ENCODE measurements at places on chromosomes 11 and 22.

GRCh38 chr11:118522571-118523072 lies 4.7 kb upstream of the TTC36 start:
- DNase-seq, result peak; percentile 32

DNA sequence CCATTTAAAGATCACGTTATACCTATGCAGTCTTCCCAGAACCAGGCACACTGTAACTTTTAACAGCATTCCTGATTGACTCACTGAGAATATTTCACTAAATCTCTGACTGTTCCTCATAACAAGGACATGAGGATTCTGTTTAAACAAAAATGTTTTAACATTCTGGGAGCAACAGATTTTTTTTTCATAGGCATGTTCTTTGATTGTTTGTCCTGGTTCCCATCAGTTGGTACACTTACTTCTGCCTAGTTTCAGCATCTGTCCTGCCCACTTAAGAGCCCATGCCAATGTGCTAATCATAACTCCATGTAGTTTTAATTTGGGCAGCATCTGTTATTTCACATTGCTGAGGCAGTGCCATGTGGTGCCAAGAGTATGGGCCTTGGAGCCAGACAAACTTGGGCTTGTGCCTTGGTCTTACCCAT lies 138.5 kb upstream of the CTSC start:
- DNase-seq, result no peak

DNA sequence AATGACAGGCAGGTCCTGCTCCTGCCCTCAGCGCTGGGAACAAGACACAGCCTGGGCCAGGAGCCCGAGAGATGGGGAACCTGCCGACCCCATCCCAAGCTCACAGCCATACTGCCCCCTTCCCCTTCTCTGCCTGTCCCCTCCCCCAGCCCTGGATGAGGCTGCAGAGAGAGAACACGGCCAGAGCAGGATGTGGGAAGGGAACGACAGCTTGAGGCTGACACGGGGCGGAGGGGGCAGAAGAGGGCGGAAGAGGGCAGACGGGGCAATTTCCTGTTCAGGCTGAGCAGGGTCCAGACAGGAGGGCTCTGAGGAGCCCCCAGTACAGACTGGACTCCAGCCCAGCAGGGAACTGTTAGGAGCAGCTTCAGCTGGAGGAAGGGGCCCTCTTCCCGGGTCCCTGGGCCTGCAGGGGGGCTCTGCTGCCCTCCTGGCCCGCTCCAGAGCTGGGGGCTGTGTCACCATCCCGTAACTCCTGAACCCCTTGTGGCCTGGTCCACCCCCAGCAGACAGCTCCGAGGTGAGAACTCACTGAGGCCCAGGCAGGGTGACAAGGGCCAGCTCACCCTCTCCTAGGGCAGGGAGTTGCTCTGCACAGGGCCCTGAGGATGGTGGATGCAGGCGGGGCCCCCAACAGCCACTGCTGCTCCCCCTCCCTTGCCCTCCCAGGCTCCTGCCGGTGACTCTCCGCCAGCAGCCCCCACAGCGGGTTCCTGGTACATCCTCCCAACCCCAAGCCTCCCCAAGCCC lies 5.7 kb downstream of the CTSD start:
- no peak for DNase-seq

GRCh38 chr11:91296629-91297028 lies 928.0 kb upstream of the FAT3 start:
- no peak for DNase-seq

DNA sequence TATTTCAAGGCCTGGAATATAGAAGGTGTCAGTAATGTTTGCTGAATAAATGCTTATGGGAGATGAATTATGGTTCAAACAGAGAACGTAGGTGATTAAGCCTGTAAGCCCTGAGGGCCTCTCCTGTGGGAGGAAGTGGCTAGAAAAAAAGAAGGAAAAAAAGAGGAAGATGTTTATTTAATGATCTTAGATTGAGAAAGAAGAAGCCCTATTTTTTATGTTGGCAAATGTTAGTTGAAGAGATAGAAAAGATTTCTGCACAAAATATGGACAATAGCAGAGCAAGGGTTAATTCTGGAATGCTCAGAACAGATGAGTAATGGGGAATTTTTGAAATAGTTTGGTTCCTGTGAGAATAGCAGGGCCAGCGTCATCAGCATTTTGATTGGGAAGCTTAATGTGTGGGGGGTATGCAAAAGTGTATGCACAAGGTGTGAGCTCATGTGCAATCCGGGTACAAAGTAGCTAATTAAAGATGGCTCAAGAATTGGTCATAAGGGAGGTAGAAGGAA lies 95.7 kb downstream of the TEAD1 start:
- DNase-seq, result no peak

- no peak for DNase-seq
Measured at GRCh38 chr11:86687185-86687778, 14.9 kb upstream of the ME3 start.

DNA sequence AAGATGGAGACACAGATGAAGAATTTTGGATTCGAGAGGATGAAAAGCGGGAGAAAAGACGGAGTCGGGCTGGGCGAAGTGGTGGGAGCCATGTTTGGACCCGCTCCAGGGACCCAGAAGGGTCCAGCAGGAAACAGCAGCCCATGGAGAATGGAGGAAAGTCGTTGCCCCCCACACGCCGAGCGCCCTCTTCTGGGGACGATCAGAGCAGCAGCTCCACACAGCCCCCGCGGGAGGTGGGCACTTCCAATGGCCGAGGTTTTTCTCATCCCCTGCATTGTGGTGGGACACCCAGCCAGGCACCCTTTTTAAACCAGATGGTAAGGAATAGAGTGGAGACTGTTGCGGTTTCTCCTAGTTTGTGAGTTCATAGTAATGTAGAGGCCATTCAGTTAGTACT lies 22.8 kb upstream of the SLC25A18 start:
- peak; percentile 14 for DNase-seq

GRCh38 chr11:8002676-8003075 lies 15.5 kb downstream of the EIF3F start:
- DNase-seq, result no peak

DNA sequence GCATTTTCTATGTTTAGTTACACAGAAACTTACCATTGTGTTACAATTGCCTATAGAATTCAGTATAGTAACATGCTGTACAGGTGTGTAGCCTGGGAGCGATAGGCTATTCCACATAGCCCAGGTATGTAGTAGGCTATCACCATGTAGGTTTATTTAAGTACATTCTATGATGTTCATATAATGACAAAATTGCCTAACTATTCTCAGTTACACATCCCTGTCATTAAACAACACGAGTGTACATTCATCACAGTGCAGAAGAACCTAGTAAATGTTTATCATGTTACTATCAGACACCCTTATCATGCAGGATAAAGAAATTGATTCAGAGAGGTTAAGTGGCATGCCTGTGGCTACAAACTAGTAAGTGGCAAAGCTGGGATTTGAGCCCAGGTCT lies 28.4 kb upstream of the BMAL1 start:
- DNase-seq, result no peak

DNA sequence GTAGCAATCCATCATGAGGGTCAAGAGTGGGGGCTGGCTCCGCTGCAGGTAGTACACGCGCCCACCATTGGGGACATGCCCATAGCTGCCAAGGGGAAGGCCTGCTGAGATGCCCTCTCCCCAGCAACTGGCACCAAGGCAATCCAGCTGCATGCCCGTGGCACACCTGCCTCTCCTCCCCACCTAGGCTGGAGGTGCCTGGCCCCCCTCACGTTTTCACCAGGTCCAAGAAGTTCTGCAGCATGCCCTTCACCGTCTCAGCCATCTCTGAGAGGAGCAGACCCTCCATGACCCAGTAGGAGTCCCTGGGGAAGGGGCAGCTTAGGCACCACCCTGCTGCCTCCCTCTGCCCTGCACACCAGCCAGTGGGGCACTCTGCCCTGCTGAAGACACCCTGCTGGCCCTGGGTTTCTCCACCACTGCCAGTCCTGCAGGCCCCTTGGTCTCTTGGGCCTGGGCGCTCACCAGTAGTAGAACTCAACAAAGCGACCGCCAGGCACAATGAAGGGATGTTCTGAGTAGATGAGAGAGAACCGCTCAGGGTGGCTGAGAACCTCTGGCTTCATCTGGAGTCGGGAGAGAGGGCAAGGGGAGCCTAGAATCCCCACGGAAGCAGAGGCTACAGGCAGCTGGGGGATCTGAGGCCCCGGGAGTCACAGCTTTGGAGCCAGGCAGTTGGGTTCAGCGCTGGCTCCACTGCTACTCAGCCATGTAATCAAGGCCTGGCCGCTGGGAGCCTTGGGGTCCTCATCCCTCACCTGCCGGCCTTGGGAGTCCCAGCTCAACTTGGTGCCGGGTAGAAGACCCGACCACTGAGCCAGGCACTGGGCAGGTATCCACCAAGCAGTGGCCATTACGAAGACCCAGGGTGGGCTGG lies 17.8 kb downstream of the TREH start:
- no peak for DNase-seq

DNA sequence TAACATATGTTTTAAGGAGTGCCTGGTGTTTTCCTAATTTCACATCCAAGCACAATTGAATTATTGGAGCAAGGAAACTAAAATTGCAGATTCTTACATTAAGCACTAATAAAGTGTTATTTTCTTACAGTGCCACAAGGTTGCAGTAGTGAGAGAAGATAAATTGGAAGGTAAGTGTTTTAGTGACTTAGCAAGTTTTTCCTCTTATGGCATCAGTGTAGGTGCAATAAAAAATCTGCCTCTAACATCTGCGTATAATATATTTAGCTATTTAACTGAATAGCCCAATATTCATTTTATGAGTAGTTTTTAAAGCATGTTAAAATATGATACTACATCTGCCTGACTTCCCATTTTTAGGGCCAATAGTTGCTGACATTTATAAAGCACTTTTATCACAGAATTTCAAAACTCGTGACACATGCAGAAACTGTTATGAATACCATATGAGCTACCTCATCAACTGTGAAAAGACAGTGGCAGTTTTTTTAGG lies 19.0 kb downstream of the POLD3 start:
- no peak for DNase-seq

GRCh38 chr11:77392842-77393241 lies 81.1 kb downstream of the PAK1 start:
- DNase-seq, result no peak

DNA sequence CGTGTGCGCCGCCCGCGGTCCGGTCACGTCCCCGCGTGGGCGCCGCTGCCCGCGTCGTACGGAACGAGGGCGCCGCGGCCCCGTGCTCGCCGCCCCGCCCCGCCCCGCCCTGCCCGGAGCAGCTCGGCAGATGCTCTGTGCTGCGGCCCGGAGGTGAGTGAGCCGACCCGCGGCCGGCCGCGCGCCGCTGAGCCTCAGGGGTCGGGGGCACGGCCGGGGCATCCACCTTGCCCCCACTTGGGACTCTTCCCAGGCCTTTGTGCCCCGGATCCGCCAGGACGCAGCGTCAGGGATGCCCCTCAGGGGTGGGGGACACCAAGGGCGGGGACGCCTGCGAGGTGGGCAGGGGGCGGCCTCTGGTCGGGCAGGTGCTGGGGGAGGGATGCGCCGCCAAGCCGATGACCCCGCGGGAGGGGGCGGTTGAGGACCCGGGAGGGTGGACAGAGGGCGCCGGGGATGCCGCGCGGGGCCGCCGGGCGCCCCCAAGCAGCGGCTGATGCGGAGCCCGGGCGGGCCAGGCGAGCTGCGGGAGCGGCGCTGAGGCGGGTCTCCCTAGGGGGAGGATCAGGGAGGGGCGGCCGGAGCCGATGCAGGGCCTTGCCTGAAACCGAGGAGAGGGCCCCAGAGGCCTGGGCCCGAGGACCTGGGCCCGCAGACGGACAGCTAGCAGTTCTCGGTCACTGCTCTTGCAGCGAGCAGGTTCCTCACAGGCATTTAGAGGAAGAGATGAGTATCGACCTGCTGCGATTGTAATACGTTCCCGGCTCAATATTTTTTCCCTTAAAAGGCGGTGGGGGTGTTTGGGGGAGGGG lies at the start of gene GNAZ:
GNAZ (plus strand) TSS at position 102 of the 812 bp plus-strand sequence. CDS start 25,177 bp downstream, outside the sequence.
- DNase-seq, result peak; percentile 38

GRCh38 chr22:38086942-38087341 lies 3.0 kb upstream of the SLC16A8 start:
- DNase-seq, result no peak

DNA sequence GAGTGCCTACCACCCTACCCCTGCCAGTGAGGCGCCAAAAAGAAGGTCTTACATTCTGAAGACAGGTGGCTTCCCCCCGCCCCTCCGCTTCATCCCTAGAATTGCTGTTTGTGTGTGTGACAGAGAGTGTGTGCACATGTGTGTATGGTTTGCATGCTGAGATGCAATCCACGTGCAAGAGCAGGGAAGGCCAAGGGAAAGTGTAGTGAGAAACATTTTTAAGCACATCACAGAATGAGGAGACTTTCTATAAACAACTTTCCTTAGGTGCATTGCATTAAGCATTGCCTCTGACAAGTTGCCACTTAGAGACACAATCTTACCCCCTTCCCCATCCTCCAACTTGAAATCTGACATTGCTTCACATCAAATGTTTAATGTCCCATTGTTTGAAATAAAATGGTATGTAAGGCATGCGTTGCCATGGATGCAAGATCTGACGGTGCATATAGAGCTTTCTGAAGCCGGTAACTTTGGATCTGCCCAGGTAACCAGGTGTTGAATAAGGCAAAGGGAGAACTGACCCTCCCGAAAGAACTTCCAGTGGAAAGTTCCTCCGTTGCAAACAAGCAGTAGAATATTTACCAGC lies 21.4 kb downstream of the FJX1 start:
- DNase-seq, result no peak

- no peak for DNase-seq
Measured at GRCh38 chr22:25953919-25954318, 211.9 kb downstream of the MYO18B start.

DNA sequence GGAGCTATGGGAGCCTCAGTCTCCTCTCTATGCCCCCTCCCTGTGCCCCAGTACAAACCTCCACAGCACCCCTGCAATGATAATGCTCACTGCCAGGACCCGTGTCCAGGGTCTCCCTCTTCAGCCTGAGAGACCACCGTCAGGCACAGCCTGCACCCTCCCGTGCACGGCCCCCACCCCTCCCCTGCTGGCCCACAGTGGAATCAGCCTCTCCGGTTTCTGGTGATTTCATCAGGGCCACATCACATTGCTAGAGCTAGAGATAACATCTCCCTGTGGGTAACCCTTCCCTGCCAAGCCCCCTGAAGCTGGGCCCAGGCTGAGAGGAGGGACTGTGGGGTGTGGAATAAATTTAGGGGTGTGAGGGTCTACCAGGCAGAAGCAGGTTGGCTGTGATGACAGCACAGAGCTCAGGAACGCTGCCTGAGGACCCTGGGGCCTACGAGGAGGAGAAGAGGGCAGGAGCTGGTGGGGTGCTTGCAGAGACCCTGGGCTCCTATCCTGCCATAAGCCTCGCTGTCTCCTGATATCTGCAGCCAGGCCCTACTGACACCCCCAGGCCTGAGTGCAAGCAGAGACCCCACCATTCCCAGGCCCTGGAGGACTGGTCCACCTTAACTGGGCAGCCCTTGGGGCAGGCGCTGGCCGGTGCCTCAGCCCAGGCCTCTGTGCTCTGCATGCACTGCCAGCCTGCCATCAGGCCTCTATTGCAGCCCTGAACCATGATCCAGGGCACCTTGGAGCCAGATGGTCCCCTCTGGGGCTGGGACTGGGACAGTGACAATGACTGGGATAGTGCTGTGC lies at the start of gene KLHDC7B:
KLHDC7B (plus strand) TSS at position 378 of the 804 bp plus-strand sequence; CDS start at position 723, 345 bp downstream.
- no peak for DNase-seq

- no peak for DNase-seq
Measured at GRCh38 chr11:111659201-111660115, 57.2 kb downstream of the SIK2 start.

- DNase-seq, result no peak
Measured at GRCh38 chr22:39556970-39557841, 13.3 kb upstream of the CACNA1I start.

Measured in endothelial cell (in vitro differentiated cells).